ENCODE measurements at places on chromosomes 6 and 20.
A peak's percentile ranks its signal among the peaks of the same experiment; 100 is the strongest.

- no peak for DNase-seq
These were observed 1.1 kb downstream of the CCDC170 start for GRCh38 chr6:151494936-151495320.

- DNase-seq, result peak; percentile 74
These were observed 67.0 kb upstream of the TNFAIP3 start for GRCh38 chr6:137799950-137800568.

DNA sequence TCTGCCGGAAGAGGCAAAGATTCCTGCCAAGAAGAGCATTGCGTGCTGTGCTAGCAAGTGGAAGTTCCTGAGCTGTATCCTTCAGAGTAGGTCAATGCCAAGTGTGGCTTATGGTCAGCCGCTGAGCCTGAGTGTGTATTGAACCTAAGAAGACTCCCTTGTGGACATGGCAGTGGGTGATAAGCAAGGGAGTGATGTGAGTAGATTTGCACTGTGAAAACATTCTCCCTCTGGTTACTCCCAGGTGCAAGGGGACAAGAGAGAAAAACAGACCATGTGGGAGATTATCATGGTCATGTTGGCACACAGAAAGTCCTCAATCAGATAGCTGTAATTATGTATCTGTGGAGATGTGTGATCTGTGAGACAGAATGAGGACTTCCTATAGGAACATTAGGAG lies 6.1 kb upstream of the TMEM74B start:
- no peak for DNase-seq

DNA sequence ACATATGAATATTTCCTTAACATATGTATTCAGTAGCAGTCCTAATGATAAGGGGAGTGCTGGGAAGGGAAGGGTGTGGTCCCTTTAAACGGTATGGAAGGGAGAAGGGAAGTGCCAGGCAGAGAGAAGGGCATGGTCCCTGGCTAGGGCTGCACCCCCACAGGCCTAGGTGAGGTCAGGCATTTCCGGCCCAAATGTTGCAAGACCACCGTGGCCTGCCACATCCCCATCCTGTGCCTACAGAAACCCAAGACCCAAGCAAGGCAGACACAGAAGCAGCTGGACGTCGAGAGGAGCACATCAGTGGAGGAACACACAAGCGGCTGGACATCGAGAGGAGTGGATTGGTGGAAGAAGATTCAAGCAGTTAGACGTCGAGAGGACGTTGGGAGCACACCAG lies 5.9 kb downstream of the RRAGD start:
- no peak for DNase-seq

DNA sequence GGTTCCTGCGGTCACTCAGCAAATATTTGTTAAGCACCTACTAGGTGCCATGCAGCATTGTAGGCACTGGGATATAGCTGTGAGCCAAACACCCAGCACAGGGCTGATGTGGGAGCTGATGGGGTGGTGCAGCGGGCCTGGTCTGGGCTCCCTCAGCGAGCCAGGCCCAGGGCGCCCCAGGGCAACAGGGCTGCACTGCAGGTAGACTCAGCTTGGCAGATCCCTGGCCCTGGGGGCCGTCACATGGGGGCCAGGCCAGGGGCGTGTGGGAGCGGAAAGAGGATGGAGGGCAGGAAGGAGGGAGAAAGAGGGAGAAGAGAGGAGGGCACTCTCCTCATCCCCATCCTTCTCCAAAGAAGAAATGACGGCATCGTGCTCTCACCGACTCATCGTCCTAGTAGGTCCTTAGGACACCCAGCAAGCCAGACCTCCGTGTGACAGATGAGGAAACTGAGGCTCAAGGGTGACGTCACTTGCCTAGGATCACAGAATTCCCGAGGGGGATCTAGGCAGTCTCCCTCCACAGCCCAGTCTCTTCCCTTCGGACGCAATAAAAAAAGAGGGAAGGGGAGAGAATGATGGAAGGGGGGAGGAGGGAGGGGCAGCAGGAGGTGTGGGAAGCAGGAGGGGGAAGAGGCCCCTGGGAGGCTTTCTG lies 53.3 kb downstream of the RBM38 start:
- no peak for DNase-seq

- DNase-seq, result peak; percentile 21
These were observed 84.2 kb downstream of the TRERF1 start for GRCh38 chr6:42367353-42368011.

DNA sequence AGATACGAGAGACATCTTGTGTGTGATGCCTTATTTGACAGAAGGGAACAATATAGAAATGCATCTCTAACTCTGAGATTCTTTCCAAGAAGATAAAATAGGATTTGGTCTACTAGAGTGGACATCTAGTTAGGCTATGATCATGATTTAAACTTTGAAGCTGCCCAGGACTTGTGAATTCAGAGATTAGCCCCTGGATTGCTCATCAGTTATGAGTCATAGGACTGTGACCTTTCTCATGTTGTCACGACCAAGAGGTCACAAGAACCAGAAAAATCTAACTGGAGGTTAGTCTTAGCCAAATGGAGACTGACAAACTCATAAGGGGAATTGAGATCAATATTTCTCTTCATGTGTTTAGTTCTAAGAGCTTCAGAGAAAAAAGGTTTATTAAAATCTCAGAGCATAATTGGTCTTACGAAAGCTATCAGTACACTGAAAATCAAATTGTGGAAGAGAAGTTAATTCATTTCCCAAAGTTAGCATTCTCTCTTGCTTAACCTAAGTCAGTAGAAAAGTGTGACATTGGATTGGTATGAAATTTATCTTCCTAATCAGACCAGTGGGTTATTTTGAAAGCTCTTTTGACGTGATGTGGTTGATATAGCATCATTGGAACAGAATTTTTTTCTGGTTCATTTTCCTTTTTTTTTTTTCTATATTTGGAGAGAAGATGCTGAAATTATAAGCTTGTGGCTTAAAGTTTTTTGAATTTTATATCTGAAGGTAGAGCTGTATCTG lies 245.7 kb downstream of the RNF144B start:
- DNase-seq, result no peak

GRCh38 chr6:28922821-28923317 lies 916 bp downstream of the TRIM27 start:
- DNase-seq, result peak; percentile 36

- no peak for DNase-seq
These were observed 63.4 kb upstream of the MAP3K7 start for GRCh38 chr6:90650041-90650940.

GRCh38 chr6:34178357-34179105 lies 32.6 kb upstream of the GRM4 start:
- no peak for DNase-seq

DNA sequence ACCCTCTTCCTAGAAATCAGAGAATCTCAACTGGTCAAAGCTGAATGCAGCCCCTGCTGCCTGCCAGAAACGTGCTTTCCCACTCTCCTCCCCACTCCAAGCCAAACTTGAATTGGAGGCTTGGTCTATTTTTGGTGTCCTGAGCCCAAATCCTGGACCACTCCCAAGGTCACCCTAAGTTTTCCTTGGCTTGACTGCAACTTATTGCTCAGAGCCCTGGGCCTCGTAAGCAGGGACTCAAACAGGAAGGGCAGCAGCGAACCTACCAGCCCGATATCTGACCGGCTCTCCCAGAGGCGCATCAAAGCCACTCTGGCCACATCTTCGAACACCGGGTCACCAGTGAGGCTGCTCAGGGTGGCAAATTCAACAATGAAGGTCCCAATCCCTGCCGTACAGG lies 12.7 kb downstream of the EDEM2 start:
- no peak for DNase-seq

DNA sequence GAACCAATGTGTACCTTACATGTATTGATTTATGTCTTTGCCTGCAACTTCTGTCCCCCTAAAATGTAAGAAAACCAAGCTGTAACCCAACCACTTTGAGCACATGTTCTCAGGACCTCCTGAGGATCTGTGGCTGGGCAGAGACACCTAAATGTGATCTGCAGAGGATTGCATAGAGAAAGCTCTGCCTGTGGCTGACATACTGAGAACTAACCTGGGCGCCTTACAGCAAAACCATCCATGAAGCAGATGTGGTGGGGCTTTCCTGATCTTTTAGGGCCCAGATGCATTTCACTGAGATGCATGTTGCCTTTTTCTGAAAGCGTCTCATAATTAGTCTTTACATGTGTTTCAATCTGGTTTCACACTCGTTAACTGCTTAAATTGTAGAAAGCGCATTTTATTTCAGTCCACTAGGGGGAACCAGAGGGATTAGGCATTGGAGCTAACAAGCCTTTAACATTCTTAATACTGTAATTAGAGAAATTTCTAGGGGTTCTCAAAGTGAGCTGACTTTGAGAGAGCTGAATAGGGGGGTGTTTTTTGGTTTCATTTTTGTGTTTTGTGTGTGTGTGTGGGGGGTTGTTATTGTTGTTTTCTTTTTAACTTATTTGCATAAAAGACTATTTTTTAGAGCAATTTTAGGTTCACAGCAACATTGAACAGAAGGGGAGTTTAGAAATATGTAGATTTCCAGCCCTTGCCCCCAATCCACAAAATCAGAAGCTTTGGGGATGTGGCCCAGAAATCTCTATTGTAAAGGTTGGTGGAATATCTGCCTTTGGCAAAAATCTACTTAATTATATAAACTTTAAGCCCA lies 50.9 kb upstream of the FAM184A start:
- DNase-seq, result peak; percentile 36

- DNase-seq, result no peak
These were observed 9.9 kb upstream of the CDK5RAP1 start for GRCh38 chr20:33411242-33411641.

DNA sequence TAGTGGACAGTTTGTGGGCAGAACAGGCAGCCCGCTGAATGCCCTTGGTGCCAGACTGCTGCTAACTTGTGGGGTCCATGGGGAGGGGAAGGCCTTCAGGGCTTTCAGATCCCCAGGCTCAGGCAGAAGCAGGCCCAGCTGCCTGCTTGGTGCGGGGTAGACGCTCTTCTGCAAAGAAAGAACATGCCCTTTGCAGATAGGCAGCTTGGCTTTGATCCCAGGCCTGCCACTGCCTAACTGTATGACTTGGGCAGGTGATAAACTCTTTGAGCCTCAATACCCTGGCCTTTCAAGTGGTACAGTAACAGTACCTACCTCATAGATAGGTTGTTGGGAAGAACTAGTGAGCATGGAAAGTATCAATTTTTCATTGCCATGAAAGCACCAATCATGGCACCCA lies 28.4 kb downstream of the CHMP4B start:
- no peak for DNase-seq

DNA sequence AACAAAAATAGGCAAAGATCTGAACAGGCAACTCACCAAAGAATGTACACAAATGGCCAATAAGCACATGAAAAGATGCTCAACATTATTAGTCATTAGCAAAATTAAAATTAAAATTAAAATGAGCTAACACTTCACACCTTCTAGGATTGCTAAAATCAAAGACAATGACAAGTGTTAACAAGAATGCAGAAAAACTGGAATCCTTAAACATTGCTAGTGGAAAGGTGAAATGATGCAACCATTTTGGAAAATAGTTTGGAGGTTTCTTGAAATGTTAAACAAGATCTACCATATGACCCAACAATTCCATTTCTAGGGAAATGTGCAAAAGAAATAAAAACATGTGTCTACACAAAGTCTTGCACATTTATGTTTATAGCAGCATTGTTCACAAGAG lies 75.5 kb upstream of the DST start:
- no peak for DNase-seq

- no peak for DNase-seq
These were observed 1228.2 kb upstream of the CITED2 start for GRCh38 chr6:140602431-140603248.

DNA sequence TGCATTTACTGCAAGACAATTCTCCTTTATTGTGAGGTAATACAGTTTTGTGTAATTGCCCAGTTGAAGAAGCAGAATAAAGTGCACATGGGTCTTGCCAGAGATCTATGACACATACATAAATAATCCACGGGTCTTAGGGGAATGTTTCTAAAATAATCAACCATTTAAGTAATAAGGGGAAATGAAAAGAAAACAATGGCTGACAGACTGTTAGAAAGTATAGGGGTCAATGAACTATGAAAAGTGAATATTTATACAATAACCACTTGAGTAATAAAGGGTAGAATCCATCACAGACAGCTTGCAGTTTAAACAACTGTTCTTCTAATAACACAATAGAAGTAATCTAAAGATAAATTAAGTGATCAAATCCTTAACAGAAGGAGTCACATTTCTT lies 477.2 kb downstream of the EYS start:
- no peak for DNase-seq

DNA sequence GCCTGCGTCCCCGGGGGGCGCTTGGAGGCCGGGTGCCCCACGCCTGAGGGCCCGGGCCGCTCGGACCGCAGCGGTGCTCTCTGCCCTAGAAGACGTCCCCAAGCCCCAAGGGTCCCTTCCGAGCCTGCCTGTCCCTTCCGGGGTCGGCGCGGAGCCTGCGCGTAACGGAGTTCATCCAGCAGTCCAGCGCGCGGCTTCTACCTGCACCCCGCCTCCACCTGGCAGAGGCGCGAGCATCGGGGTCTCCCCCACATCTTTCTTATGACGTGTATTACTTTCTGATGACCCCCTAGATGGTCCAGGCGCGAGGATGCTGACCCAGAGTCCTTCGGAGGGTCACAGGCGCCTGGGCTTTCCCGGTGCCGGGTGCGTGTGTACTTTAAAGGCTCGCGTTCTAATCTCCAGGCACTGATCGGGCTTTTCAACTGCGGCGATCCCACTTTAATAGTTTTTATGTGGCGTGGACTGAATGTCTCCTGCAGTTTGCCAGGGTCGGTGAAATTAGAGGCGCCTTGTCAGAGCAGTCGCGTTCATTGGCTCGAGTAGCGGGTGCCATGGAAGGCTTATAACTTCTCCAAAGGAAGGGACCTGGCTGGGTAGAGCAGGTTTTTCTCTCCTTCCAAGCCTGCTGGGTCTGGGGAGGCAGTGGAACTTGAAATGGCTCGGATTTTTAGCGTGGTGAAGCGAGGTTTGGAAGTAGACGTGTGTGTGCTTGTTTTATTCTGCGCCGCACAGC lies 912 bp downstream of the EYA4 start:
- no peak for DNase-seq

DNA sequence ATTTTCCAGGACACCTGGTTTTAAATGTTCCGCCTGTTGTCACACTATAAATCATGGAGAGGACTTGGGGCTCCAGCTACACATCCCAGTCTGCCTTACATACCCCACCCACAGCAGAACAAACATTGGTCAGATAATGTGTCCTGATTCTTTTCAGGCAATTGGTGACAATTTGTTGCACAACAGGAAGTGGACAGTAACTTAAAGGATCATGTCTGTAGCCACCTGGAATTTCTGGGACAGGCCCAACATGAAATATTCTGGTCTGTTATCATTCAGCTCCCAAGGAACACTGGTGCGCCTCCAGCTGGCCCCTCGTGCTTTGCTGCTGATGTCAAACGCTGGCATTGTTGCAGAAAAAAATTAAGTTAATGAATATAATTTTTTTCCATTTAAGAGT lies 117.2 kb downstream of the SOBP start:
- no peak for DNase-seq

Measured in stimulated activated CD4-positive, alpha-beta T cell treated with anti-CD3 and anti-CD28 coated beads, Interleukin-4, amount 100 ng/mL, for 24 hours (primary cell).